Activated naive CD4-positive, alpha-beta T cell treated with anti-CD3 and anti-CD28 coated beads for 36 hours (primary cell): ENCODE measurements at places on chromosomes 5 and 9. TPM values are rescaled to one million over a fixed set of nuclear protein-coding genes. Genes with fewer than 3 reads are reported as not detected.
A peak's percentile ranks its signal among the peaks of the same experiment; 100 is the strongest.

ADAMTS13 gene
- total RNA-seq = 3.0 TPM

DNA sequence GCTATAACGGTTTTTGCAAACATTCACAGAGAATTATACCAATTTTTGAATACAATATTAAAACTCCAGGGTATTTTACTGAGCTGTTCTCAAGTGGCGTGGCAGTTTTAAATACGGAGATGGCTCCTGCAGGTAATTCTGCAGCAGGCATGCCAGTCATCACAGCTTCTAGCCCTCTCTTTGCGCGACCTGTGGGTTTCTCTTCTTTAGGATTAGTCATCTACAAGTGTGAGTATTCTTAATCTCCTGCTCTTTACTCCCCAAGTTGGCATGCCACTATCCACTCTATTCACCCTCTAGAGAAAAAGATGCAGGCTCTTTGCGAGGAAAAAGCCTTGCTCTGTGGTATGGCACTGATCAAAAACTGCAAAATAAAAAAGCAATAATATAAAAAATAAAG, 43.9 kb downstream of the ANKRD31 start:
- H3K4me3 ChIP-seq = no peak overlapping the region
- no peaks in the 10 kb centered on the region for H3K36me3 ChIP-seq
- peaks cover 26% of the 10 kb centered on the region for H3K4me1 ChIP-seq
- H3K27me3 ChIP-seq = no peaks in the 10 kb centered on the region

DNA sequence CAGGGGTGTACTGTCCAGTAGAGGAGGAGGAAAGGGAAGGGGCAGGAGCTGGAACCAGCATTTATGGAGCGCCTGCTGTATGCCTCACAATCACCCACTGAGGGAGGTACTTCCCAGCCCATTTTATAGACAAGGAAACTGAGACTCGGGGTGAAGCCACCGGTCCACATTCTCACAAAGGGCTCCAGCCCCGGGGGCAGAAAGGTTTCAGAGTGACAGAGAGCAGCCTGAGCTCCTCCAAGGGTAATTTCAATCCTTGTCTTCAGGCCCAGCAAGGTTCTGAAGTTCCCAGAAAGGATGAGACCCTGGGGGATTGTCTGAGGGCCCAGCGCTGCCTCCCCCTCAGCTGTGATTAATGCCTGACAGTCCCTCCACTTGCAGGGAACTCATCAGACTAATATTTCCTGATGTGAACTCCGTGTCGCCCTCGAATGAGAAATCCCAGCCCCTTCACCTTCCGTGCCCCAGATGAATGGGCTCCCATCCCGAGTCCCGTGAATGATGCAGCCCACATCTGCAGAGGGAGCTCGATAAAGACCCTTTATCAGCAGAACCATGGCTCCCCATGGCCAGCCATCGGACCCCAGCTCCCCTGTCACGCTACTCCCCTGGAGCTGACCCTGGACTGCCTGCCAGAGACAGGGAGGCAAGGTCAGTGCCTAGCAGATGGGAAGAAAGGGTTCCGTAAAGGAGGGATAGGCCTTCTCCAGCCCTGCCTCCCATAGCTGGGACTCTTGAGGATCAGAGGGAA, 32.1 kb upstream of the MVB12B start:
- no peaks in the 10 kb centered on the region for H3K27me3 ChIP-seq
- no peak overlapping the region for H3K4me3 ChIP-seq
- H3K27ac ChIP-seq = no peak overlapping the region
- DNase-seq = no peak
- H3K36me3 ChIP-seq = no peaks in the 10 kb centered on the region

DNA sequence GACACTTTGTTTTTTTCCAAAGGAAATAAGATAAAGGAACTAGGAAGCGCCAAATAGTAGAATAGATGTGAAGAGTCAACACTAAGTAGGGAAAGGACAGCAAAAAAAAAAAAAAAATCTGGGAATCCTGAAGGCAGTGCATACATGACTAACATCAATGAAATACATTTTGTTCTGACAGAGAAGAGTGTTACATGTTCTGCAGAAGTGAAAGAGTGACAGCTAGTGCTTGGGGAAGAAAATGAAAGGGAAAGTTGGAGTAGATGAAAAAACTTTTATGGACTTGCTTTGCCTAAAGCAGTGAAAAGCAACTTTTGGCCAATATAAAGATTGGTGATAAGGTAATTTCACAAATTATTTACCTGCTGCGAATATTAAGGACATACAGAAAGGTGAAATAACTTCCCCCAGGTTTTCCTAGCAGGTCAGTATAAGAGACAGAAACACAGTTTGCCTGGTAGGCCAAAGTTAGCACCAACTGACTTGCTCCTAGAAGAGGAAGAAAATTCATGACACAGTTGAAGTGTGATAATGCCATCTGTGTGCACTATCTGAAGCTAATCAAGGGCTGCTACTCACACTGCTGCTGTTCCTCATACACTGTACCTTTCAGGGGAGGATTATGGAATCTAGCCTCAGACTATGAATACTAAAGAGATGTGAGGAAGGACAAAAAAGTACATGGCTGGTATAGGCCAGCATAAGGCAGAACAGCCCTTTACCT, 38.6 kb downstream of the RANBP6 start:
- H3K36me3 ChIP-seq = peaks cover 21% of the 10 kb centered on the region
- DNase-seq = no peak
- H3K4me1 ChIP-seq = peaks cover 27% of the 10 kb centered on the region
- H3K4me3 ChIP-seq = no peak overlapping the region
- peak overlapping the region; percentile 19 for H3K27ac ChIP-seq

DNA sequence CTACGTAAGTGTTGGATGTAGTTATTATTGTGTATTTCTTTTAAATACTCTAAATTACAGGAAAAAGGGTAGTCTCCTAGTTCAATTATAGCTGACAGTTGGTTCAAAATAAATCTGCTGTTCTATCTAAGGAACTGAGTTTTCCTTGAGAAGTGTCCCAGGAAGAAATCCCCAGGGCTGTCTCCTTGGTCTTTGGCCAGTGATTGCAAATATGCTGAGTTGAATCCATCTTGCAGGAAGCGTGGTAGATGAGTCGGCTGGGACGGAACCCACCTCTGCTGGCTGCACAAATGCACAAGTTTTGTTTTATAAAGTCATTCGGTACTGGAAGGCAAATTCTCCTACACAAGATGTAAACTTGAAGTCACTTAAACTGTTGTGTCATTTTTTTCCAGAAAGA, 30.2 kb upstream of the HOMER1 start:
- no peaks in the 10 kb centered on the region for H3K4me1 ChIP-seq
- no peak overlapping the region for H3K27ac ChIP-seq
- no peak overlapping the region for H3K4me3 ChIP-seq
- DNase-seq = no peak

TRPM6 gene
- not detected for total RNA-seq

LCNL1 gene
- not detected for total RNA-seq

BHMT2 gene
- total RNA-seq = not detected

PBX3 gene
- 14.3 TPM for total RNA-seq

GRCh38 chr9:20550326-20550725, 72.0 kb downstream of the MLLT3 start:
- no peaks in the 10 kb centered on the region for H3K27me3 ChIP-seq
- no peak overlapping the region for H3K27ac ChIP-seq
- peaks cover 58% of the 10 kb centered on the region for H3K4me1 ChIP-seq
- DNase-seq = no peak

GRCh38 chr9:14453286-14453685, 139.3 kb upstream of the NFIB start:
- H3K27ac ChIP-seq = no peak overlapping the region
- H3K4me1 ChIP-seq = no peaks in the 10 kb centered on the region
- no peaks in the 10 kb centered on the region for H3K36me3 ChIP-seq
- peaks cover 10% of the 10 kb centered on the region for H3K27me3 ChIP-seq
- no peak overlapping the region for H3K4me3 ChIP-seq

DNA sequence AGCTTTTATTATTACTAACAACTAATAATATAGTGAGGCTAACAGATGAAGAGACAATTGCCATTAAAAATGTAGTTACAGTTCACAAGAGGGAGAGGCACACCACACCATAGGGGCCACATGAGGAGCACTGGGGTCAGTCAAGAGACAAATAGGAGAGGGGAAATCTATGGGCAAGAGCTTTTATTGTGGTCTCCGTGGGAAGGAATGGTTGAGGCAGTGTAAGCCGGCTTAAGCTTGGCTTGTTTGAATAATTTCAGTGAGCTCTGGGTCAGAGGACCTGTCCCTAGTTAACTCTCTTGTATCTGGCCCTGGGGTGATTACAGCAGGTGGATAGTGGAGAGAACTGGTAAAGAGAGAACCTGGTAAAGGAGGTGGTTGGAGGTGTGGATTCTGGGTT, 35.3 kb downstream of the OGN start:
- no peak for DNase-seq
- H3K27ac ChIP-seq = no peak overlapping the region
- peaks cover 18% of the 10 kb centered on the region for H3K36me3 ChIP-seq
- no peaks in the 10 kb centered on the region for H3K27me3 ChIP-seq
- no peaks in the 10 kb centered on the region for H3K4me1 ChIP-seq
- no peak overlapping the region for H3K4me3 ChIP-seq

ITK gene
- total RNA-seq = 340 TPM

DNA sequence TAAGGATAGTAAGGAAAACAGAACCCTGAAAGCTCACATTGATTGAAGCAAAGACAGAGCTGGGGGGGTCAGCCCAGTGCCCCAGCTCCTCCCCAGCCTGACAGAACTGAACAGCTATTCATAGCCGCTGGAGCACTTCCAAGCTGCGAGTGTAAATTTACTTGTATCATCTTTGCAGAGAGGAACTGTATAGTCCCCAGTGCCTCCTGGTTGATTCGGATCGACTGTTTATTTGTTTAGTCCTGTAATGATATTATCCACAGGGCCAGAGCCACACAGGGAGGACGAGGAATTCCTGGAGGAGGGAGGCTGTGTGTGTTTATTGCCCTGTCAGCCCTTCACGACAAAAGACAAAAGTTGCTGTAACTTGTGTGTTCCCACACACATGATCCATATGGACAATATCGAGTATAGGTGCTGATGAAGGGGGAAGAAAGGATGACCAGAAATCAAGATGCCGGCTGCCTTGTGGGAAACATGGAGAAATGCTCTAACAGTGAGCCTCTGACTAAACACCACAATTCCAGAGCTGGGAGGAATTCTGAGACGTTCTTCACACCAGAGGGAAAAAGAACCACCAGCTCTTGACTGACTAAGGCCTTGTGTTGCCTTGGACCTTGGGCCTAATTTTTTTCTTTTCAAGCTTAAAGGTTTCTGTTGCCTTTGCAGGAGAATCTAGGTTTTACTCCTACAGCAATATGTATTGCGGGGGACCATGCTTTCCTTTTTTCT, 31.1 kb downstream of the FOXD1 start:
- peaks cover 78% of the 10 kb centered on the region for H3K27me3 ChIP-seq
- no peaks in the 10 kb centered on the region for H3K36me3 ChIP-seq
- no peak for DNase-seq
- no peak overlapping the region for H3K4me3 ChIP-seq
- H3K27ac ChIP-seq = no peak overlapping the region

DNA sequence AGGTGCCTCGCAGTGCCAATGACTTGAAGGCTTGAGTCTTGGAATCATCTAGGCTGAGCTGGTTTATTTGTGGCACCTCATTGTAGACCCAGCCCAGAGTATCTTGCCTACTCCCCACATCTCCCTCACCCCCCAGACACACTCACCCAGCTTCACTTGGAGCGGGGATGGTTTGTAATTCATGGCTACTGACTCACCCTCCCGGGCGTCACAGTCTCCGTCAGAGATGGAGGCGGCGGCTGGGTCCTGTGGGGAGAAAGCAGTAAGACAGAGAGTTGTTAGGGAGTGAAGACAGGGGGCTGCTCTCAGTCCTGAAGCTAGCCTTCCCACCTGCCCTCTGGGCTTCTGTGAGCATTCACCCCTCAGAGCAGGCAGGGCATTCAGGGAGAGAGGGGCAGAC, 29.0 kb upstream of the MYORG start:
- H3K36me3 ChIP-seq = peaks cover 2% of the 10 kb centered on the region
- H3K4me3 ChIP-seq = no peak overlapping the region
- DNase-seq = no peak
- no peaks in the 10 kb centered on the region for H3K27me3 ChIP-seq
- no peaks in the 10 kb centered on the region for H3K4me1 ChIP-seq

DNA sequence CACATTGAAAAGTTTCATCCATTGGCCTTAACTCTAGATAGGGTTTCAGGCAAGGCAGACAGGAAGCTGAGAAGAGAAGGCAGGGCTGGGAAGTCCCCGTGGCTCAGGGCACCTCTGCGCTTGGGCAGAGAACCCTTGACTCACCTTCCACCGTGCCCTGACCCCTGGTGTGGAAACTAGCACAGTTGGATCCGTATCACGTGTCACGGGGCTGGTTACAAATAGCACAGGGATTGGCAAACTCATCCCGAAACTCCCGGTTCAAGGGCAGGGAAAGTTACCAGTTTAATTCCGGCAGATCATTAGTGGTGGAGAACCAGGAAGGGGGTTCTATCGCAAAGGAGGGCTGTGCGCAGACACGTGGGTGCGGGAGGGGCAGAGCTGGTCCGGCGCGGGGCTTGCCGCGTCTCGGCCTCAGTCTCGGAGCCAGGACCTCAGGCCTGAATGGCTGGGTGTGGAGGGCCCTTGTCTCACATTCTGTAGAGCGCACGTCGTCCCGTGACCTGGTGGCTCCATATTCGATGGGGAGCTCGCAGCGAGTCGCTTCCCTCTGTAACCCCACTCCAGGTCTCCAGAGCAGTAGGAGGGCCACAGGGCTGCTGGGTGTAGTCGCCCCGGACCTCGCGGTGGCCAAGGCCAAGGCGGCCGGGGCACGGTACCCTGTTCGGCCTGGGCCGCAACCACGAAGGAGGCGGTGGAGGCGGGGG, 771 bp upstream of the TMEM171 start:
- no peaks in the 10 kb centered on the region for H3K36me3 ChIP-seq
- peak; percentile 52 for DNase-seq
- no peak overlapping the region for H3K27ac ChIP-seq
- peaks cover 72% of the 10 kb centered on the region for H3K27me3 ChIP-seq
- no peak overlapping the region for H3K4me3 ChIP-seq
- H3K4me1 ChIP-seq = peaks cover 22% of the 10 kb centered on the region

DNA sequence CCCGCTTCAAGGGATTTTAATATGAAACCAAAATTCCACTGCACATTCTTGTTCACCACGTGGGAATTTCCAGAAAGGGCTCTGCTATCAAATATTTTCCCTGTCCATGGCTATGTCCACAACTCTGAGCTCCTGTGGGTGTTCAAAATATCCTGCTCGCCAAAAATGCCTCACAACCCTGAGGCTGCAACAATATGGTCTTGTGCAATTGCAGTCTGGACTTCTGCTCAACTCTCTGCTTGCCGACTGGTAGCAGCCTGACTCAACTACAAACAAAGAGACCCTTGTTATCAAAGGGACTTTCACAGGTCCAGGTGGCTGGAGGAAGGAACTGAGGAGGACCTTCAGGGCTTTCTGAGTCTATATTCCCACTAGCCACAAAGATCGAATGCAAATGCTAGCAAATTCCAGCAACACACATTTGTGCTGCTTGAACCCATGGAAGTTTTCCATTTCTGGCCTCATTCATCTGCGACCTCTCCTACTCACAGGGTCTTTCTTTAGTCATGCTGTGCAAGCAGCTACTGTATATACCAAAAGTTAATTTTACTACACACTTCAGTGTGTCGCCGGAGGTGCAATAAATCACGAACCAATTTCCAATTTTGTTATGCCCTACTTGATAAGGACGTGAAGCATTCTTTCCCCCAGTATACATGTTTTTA, 169.2 kb upstream of the SLC30A5 start:
- H3K4me3 ChIP-seq = no peak overlapping the region
- no peak for DNase-seq
- no peaks in the 10 kb centered on the region for H3K27me3 ChIP-seq
- no peaks in the 10 kb centered on the region for H3K36me3 ChIP-seq
- no peaks in the 10 kb centered on the region for H3K4me1 ChIP-seq
